ENCODE measurements at places on chromosomes 3 and 15.
A peak's percentile ranks its signal among the peaks of the same experiment; 100 is the strongest.

DNA sequence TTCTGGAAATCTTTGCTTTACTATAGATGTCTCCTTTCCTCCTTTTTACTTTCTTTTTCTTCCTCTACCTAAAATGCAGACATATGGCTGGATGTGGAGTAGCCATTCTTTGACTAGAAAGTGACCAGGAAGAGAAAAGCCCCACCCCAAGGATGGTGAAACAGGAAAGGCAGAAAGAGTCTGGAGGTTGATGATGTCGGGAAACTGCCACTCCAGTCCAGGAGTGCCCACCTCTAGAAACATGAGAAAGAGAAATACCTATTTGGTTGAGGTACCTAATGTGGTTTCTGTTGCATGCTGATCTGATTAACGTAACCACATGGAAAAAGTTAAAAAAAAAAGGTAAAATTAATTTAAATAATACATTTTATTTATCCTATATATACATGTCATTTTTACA lies 55.2 kb upstream of the SSR3 start:
- no peak for DNase-seq

DNA sequence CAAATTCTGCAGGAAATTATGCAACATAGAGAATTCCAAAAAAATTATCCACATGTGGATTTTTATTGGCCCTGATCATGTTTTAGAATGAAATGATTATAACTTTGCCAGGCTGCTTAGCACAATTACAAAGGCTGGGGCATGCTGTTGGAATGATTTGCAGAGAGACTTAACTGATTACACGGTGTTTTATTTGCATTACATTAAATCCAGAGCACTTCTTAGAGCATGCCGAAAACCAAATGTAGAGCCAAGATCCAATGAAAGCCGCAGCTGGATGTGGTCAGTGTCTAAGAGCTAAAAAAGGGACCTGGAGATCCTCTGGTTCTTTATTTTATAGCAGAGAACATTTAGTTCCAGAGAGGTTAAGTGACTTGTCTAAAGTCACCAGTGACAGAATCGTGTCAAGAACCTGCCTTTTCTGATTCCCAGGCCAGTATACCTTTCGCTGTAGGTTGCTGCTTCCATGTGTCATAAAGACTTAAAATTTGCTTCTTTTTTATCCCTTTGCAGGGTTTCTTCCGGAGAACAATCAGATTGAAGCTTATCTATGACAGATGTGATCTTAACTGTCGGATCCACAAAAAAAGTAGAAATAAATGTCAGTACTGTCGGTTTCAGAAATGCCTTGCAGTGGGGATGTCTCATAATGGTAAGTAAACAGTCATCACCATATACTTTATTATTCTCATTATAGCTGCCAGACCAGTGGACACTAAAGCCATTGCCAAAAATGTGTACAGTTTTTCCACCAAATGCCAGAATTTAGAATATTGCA lies 92.0 kb upstream of the TSEN2 start:
- no peak for DNase-seq

DNA sequence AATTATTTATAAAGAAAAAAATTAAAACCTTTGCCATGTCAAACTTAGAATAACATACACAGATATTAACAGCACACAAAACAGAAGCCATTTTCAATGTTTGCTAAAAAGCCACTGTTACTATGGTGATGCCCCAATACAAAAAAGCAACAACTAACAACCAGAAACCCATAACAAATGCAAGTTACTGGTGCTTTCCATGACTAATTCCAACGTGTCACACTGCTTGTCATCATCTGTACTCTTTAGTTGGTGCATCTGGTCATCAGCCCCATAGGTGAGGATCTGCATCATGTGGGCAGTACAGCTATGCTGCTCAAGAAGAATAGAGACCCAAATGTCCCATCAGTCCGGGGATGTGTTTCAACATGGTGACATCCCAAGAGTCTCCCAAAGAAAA lies 52.8 kb downstream of the ATP8B4 start:
- no peak for DNase-seq

- DNase-seq, result no peak
Measured at GRCh38 chr15:39239562-39239961, 341.3 kb upstream of the THBS1 start.

DNA sequence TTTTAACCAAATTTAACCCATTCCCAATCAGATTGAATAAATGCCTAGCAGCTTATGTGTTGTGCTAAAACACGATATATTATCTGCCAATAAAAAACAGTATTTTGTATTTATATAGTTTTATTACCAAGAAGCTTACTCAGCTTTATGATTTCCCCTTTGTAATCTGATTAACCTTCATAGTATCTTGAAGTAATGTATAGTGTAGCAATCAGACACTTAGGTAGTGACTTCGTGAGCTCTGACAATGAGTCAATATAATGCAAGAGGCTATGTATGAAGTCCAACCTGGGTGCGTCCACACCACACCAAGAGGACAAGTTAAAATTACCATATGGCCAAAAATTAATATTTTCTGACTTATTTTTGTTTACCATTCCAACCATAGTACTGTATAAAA lies 2.1 kb upstream of the CNBP start:
- DNase-seq, result no peak

GRCh38 chr15:70480196-70480856 lies 283.0 kb downstream of the UACA start:
- DNase-seq, result no peak

DNA sequence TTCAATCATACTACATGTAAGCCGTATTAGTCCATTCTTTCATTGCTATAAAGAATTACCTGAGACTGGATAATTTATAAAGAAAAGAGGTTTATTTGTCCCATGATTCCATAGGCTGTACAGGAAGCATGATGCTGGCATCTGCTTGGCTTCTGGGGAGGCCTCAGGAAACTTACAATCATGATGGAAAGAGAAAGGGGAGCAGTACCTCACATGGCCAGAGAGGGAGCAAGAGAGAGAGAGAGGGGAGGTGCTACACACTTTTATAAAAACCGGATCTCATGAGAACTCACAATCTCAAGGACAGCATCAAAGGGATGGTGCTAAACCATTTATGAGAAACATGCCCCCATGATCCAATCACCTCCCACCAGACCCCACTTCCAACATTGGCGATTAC lies 14.3 kb upstream of the CLASP2 start:
- no peak for DNase-seq

DNA sequence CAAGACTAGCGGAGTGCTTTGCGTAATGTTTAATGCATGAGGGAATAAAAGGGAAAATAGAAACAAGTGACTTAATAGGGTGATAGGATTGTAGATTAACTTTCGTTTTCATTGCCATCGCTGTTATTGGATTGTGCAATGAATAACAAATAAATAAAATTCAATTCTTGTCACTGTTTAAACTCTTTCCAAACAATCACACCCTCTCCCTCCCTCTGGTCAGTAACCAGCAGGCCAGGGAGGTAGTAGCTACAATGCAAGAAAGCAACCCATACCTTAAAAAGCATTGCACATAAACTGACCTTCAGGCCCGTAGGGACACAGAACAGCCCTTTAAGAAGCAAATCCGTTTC lies 705 bp upstream of the TFRC start:
- DNase-seq, result no peak

DNA sequence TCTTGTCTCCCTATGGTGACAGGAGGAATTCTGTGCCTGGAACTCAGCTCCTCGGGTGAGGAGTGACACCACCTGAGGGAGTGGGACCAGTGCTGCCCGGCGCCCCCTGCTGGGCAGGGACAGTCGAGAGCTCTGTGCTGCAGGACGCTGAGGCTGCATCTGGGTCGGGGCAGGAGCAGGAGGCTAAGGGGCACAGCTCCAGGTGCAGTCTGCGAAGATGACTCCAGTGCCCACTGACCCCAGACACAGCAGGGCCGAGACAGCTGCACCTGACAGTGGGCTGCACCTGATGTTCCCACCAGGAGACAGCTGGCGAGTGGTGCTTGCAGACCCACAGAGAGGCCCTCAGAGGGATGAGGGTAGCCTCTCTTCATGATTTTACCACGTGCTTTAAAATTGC lies 152.9 kb downstream of the ATP10A start:
- peak; percentile 68 for DNase-seq

GRCh38 chr3:64105816-64106215 lies 82.5 kb upstream of the PSMD6 start:
- no peak for DNase-seq

GRCh38 chr3:120177151-120177550 lies 82.9 kb upstream of the GSK3B start:
- DNase-seq, result peak; percentile 87

DNA sequence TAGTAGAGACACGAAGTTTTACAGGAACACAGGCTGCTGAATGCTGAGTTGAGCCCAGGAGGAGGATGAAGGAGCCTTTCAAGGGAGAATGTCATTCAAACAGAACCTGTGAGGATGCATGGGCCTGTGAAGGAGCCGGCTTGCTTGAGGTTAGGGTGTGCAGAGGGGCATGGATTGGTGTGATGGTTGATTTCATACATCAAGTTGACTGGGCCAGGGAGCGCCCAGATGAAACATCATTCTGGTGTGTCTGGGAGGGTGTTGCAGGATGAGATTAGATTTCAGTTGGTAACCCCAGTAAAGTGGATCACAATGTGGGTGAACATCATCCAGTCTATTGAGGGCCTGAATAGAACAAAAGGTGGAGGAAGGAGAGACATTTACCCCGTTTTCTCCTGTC lies 243.6 kb downstream of the EDEM1 start:
- DNase-seq, result no peak

DNA sequence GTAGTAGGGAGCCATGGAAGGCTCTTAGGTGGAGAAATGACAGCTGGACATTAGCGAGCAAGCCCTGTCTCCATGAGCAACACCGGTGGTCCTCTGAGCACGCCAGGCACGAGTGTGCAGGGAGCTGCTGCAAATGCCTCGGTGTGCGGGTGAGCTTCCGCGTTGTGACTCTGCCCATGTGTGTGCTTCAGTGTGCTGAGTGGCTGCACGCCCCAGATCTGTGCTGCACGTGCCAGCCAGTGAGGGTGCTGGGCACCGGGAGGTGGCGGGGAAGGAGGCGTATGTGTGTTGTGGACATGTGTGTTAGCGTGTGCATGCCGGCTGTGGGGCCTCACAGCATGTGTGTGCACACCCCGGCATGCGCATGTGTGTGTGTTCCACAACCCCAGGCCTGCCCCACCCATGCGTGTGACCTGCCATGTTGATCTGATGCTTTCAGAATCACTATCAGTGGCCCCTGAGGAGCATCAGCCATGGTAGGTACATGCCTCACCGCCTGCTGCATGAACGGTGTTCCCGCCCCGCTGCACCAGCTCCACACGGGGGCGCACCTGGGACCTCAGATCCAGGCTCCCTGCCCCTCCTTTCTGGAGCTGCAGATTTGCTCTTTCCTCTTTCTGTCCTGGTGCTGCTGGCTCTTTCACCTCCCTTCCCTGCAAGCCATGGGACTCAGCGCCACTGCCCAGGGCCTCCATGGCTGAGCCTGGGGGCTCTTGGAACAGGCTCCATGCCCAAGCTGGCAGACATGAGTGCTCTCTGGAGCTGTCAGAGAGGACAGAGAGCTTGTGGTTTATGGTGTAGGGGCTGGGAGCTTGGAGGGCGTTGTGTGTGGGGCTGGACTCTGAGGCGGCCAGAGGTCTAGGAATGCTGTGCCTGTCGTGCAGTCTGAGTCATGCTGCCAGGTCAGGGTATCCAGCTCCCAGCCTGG lies 169.4 kb downstream of the TBC1D2B start:
- DNase-seq, result peak; percentile 73

Measured in RWPE2 (cell line).